ENCODE measurements at places on chromosomes 5 and 9.
A peak's percentile ranks its signal among the peaks of the same experiment; 100 is the strongest.

- DNase-seq: no peak
These were observed 378.8 kb upstream of the TLE4 start for GRCh38 chr9:79193001-79193400.

DNA sequence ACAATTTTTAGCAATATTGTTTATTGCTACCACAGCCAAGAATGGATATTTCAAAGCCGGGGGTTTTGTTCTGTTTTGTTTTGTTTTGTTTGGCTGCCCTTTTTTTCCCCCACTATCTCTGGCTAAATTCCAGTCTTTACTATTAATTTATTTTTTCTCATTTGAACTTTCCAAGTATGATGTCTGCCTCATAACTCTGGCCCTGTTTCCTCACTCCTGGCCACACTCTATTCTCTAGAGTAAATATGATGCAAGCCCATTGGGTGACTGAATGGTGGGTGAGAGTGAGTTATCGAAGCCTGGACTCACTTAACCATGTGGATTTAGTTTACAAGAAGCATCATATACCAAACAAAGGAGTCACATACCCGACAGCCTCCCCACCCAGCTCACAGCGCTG is 41.9 kb downstream of the WDR36 start:
- no peak for DNase-seq

GRCh38 chr5:169164481-169164925 is 136.4 kb downstream of the SLIT3 start:
- DNase-seq: no peak

- DNase-seq: no peak
These were observed 100.5 kb upstream of the CCDC152 start for GRCh38 chr5:42655982-42656650.

GRCh38 chr5:130151239-130151638 is 247.0 kb downstream of the CHSY3 start:
- DNase-seq: no peak

GRCh38 chr9:19510907-19511306 is 102.1 kb downstream of the ACER2 start:
- no peak for DNase-seq

- no peak for DNase-seq
These were observed 41.6 kb downstream of the XRCC4 start for GRCh38 chr5:83118976-83119375.

GRCh38 chr9:109258481-109259302 is 62.2 kb downstream of the EPB41L4B start:
- no peak for DNase-seq

GRCh38 chr5:79305706-79306105 is 69.8 kb downstream of the JMY start:
- DNase-seq: no peak

DNA sequence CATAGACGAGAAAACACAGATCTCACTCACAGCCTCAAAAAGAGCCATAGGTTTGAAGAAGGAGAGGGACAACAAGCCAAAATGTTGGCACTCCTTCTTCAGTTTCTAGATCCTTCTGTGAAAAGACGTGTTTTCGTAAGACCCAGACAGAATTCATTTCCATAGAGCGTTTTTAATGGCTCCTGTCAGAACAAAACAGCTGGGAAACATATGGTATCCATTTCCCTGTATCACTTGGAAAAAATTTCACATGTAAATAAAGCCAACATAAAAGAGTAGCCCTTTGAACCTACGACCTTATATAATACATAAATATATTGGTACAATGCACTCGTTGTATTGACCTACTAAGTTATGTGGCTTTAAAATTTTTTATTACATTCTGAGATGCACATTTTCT is 108.1 kb downstream of the SNCAIP start:
- DNase-seq: no peak

- no peak for DNase-seq
These were observed 27.9 kb upstream of the IFNA14 start for GRCh38 chr9:21267485-21268346.

DNA sequence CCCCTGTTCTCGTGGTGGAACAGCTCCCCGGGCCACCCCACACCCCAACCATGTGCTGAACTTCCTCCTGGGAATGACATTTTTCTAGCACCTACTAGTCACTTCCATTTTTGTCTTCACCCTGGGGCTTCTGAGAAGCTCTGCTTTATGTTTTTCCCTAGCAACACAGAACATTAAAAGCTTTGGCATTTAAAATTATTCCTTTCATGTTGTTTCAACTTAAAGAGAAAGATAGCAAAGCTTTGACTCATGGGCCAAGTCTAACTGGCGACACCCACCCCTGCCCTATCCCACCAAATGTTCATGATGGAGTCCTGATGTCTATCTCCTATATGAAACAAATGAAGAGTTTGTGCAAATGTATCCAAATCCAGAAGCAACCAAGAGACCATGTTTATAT is 22.4 kb downstream of the BOD1 start:
- no peak for DNase-seq

GRCh38 chr5:58411372-58411771 is 48.5 kb downstream of the PLK2 start:
- DNase-seq: no peak

- DNase-seq: no peak
These were observed 117.5 kb upstream of the MTAP start for GRCh38 chr9:21684831-21685362.

- no peak for DNase-seq
These were observed 134.7 kb downstream of the MACIR start for GRCh38 chr5:103393101-103393754.

GRCh38 chr5:89698028-89698427 is 711.5 kb downstream of the CETN3 start:
- no peak for DNase-seq

DNA sequence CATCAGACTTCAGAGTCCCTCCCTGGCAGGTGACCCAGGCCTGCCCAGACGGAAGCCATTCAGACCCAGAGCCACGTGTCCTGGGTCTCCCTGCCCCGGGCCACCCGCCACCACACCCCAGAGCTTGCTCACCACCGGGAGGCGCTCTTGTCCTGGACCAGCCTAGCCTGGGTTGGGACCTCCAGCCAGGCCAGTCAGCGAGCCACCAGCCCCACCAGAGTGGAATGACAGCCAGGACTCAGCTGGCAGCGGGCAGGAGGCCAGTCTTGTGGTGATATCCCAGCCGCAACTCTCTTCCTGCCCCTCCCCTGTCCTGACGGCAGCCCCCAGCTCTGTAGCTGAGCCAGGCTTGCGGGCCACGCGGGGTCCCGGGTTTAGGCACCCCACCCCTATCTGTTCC is 1.7 kb upstream of the PTGDS start:
- DNase-seq: no peak

- DNase-seq: no peak
These were observed 47.4 kb downstream of the SCAI start for GRCh38 chr9:125095821-125096443.

DNA sequence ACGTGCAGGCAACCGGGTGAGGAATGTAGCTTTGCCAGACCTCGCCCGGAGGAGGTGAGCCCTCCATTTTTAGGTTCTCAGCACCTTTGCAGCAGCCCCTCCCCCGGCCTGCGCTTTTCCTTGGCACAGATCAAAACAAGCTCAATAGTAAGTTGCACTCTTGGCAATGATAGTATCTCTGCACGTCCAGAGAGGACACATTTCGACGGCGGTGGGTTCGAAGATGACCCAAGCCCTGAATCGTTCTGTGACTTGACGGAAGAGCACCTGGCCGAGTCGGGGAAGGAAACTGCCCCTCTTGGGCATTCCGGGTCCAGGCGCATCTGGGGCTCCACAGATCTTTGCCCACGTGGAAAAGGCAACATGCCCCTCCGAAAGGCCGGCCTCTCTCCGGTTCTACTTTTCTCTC is 904 bp downstream of the GDNF start:
- no peak for DNase-seq

DNA sequence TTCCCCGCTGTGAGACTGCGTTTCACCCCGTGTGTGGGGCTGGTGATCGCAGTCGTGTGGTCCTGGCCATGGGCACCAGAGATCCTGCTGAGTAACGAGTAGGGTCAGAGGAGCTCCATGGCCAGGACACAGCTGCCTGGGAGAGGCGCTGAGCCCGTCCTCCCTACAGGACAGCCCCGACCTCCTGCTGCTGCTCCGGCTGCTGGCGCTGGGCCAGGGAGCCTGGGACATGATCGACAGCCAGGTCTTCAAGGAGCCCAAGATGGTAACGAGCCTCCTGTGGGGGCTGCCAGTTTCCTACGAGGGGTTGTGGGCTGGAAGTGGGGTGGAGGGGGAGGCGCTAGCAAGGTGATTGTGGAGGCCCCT is 11.0 kb downstream of the NELFB start:
- no peak for DNase-seq

GRCh38 chr5:95029569-95030366 is 255.1 kb downstream of the MCTP1 start:
- no peak for DNase-seq

DNA sequence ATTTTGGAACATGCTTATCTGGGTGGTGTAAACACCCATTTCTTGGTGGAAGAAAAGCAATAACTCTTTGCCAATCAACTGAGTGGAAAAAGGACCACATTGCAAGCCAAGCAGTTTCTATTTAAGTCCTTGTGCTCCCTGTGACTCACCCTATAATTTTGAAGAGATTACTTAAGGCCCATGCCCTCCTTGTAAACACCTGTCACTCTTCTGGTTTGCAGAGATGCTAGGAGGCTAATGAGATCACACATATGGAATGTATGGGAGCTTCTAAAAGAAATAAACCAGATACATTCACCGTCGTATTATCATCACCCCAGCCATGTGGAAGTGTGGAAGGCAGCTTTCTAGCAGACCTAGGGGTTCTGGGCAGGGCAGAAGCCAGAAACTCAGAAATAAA is 337.1 kb downstream of the GADD45G start:
- no peak for DNase-seq

GRCh38 chr5:132227485-132228240 is at the start of gene P4HA2:
Gene P4HA2 (minus strand): TSS chr5:132227853. CDS start chr5:132218626, 9,227 bp downstream.
- peak; percentile 30 for DNase-seq

Data from cortex of kidney (tissue), 1 donor.